ENCODE measurements at places on chromosomes 16 and 17.

- no peak for DNase-seq
Measured at GRCh38 chr16:4075534-4075933, 40.7 kb downstream of the ADCY9 start.

- DNase-seq = no peak
Measured at GRCh38 chr17:44872131-44872768, 24.6 kb downstream of the HIGD1B start.

- no peak for DNase-seq
Measured at GRCh38 chr16:55408661-55409060, 70.3 kb upstream of the MMP2 start.

- no peak for DNase-seq
Measured at GRCh38 chr17:76926237-76926866, 58.1 kb downstream of the MGAT5B start.

DNA sequence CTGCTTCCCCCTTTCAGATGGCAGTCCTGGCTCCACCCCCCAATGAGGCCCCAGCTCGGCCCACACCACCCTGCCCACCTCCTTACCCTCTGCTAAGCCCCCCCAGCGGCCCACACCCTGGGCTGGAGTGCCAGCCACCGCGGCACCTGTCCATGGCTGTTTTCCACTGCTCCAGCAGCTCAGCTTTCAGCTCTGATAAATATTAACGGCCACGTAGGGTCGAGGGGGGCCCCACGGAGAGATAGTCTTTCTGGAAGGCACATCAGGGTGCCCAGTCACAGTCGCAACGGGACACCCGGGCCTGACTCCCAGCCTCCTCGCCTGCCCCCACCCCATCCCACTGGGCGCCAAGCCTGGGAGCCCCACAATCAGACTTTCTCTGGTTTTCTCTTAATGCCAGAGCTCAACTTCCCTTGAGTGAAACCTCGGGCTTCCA, 46.5 kb upstream of the CIBAR2 start:
- DNase-seq = no peak

DNA sequence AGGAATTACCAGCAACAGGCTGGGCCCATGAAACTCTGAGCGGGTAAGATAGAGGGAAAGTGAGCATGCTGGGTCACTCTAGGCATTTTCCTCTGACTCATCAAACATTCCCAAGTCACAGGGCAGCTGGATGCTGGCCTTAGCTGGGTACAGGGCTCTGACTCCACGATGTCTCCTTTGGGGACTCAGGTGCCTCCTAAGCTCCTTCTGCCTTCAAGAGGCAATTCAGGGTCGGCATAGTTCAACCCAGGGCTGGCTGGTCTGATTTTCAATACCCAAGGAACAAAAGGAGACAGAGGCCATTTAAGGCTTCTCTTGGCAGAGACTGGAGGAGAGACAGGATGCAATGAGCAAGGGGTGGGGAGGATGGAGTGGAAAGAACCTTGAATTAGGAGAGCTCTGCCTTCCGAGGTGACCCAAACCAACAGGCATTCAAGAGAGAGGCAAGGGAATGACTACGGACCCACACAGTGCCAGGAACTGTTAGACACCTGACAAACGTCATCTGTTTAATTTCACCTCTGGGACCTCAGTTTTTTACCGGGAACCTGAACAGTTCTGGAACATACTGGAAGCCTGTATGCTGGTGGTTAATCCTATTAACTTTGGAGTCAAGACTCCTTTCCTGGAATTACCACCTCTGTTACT, 910 bp downstream of the WBP2 start:
- DNase-seq = no peak

GRCh38 chr16:56190677-56191155, 573 bp upstream of the GNAO1 start:
- DNase-seq = no peak

- no peak for DNase-seq
Measured at GRCh38 chr17:55254375-55254774, 10.4 kb upstream of the HLF start.

- no peak for DNase-seq
Measured at GRCh38 chr16:30761427-30761927, 385 bp downstream of the CFAP119 start.

DNA sequence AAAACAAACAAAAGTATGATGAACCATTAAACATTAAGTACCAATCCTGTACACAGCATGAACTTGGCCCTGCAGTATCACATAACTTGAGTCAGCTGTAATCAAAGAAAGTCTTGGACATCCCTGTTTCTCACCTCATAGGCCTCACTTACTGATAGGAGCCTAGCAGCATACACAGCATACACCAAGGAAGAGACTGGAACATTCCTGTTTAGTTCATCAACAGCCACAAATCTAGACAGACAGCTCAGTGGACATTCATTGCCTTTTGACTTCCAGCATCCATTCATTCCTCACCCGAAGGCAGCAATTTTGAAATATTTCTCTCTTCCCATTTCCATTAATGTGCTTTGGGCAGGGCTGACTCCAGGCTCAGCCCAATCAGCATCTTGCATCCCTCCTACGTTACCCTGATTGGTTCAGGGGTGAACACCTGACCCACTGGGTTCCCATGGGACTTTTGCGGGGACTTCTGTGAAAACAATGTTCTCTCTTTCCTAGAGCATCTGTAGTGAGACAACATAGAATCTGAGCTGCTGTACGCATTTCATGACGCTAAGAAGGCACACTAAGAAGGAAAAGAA, 336.7 kb upstream of the ZFHX3 start:
- DNase-seq = no peak

GRCh38 chr17:75571197-75571884, 16.3 kb upstream of the MYO15B start:
- DNase-seq = no peak

GRCh38 chr17:3886776-3887175, 6.1 kb downstream of the CAMKK1 start:
- no peak for DNase-seq

GRCh38 chr16:30377050-30377811, 2.6 kb downstream of the MYL11 start:
- no peak for DNase-seq

DNA sequence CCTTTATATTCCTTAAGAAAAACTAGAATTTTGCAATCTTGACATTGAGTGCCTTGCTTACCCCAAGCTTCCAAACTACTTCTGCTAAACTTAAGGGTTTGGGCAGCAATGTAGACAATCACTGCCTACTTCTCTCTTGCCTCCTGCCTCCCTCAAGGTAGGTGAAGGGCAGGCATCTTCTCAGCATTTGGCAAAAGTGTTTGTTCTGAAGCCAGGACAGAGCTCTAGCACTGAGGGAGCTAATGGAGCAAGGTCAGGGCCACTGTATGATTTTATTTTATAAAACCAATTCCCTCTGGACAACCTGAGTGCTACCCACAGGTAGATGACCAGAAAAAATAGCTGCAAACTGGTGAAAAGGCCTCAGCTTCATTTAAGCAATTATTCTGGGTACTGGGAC, 111.8 kb downstream of the IRX3 start:
- DNase-seq = no peak

DNA sequence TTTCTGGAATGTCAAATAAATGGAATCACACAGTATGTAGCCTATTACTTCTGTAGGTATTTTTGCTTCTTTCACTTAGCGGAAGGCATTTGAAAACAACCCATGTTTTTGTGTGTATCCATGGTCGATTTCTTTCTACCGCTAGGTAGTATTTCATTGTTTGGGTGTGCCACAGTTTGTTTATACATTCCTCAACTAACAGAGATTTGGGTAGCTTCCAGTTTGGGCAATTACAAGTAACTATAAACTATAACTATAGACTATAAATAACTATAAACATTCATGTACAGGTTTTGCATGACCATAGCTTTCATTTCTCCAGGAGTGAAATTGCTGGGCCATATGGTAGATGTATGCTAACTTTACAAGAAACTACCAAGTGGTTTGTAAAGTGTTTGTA, 40.1 kb downstream of the LYRM9 start:
- DNase-seq = no peak

- DNase-seq = no peak
Measured at GRCh38 chr16:60882816-60883215, 1153.4 kb downstream of the CDH8 start.

- DNase-seq = no peak
Measured at GRCh38 chr16:50153596-50154419, 702 bp downstream of the TENT4B start.

- DNase-seq = no peak
Measured at GRCh38 chr17:1714427-1714979, 4.3 kb upstream of the TLCD2 start.

DNA sequence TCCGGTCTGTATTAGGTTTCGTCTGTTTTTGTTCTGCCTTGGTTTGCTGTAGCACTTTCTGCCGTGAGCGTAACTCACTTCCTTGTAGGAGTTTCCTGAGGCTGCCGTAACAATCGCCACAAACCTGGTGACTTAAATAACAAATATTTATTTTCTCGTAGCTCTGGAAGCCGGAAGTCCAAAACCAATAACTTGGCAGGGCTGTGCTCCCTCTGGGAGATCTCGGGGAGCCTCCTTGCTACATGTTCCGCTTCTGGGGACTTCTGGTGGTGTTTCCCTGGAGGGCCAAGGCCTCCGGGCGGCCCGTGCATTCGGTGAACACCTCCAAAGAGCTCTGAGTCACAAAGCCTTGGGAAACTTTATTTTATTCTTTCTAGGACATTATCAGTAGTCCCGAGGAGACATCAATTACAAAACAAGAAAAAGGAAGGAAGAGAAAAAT, 6.8 kb upstream of the WDR45B start:
- DNase-seq = no peak

- DNase-seq = no peak
Measured at GRCh38 chr17:62767997-62768396, 40.1 kb downstream of the MARCHF10 start.

Measured in stimulated activated CD4-positive, alpha-beta T cell treated with anti-CD3 and anti-CD28 coated beads, TNF-alpha, amount 100 ng/mL, for 4 hours (primary cell).